ENCODE measurements at places on chromosomes 1 and 21. TPM values are rescaled to one million over a fixed set of nuclear protein-coding genes. Genes with fewer than 3 reads are reported as not detected.

The NBPF12 gene
- total RNA-seq, result 3.8 TPM

DNA sequence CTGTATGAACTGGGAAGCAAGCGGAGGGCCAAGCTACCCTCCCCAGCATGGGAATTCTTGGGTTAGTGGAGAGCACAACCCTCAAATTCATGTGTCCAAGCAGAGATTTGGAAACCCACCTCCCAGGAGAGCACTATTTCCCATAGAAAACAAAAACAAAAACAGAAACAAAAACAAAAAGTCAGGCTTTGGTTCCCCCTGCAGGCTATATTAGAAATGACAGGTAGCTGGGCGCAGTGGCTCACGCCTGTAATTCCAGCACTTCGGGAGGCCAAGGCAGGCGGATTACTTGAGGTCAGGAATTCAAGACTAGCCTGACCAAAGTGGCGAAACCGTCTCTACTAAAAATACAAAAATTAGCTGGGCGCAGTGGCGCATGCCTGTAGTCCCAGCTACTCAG, 10.8 kb downstream of the MINDY1 start:
- DNase-seq, result peak; percentile 47

DNA sequence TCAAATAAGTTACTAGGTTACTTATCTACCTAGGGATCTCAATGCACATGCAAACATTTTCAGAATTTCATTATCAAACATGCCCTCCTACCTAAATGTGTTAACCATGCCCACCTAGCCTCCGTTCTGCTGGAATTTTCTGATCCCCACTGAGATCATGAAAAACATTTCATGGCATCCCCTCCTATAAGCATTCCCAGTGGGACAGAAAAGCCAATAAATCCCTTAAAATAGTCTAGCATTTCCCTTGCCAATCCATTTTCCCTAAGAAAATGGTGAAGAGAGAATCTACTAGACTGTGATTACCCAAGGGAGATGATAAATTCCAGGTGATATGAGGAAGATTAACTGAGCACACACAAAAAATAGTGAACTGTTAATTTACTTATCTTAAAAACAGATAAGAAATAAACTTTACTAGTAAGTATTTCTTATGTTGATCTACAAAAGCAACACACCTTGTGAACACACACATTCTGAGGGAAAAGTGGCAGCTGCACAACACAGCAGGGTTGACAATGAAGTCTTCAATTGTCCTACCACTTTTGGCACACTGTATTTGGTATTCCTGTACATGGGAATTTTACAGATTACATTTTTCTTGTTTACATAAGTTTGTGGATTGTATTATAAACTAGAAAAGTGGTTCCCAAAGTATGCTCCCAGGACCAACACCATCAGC, 49.6 kb downstream of the ARID4B start:
- no peak for DNase-seq

GRCh38 chr1:109256085-109256484, 6.7 kb downstream of the CELSR2 start:
- DNase-seq, result no peak

DNA sequence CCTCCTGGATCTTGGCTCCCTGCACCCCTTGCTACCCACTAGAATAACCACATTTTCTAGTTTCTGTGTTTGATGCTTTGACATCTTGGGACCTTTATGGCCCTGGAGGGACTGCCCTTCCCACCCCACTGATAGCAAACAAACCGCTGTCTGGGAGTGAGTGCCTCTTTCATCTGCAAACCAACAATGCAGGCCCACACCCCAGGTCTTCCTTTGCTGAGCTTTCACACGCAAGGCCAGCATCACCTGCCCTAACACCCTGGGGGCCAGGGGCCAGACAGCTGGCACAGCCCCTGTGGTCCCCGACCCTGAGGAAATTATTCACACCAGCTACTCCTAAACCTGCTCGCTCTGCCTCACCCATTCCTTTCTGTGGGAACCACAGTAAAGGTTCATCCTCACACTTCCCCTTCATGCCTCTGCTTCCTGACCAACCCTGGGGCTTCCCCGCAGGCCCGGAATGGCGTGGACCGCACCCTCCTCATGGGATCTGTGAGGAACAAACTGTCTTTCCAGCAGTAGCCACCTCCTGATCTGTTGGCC, 15.4 kb downstream of the SLC2A7 start:
- DNase-seq, result no peak

Measured in HFFc6 (cell line).